Thymus (tissue), 14 donors: ENCODE measurements at places on chromosomes 1 and 21. TPM values are rescaled to one million over a fixed set of nuclear protein-coding genes. Genes with fewer than 3 reads are reported as not detected.

Gene LRIG2
- polyA plus RNA-seq: 8.7 TPM

Gene TSPAN2
- 3.2 TPM for polyA plus RNA-seq

Gene PLA2G5
- 1.6 TPM for polyA plus RNA-seq

Gene FCRL1
- 4.0 TPM for polyA plus RNA-seq

Gene GJA8
- polyA plus RNA-seq: not detected

Gene ADGRB2
- polyA plus RNA-seq: 24.4 TPM

Gene RNF186
- 0.34 TPM for polyA plus RNA-seq
